NCI-H82 (cell line): ENCODE measurements at places on chromosomes 2 and 18.

- peak; percentile 79 for DNase-seq
Measured at GRCh38 chr2:227390468-227391256, 2.9 kb upstream of the SCYGR1 start.

DNA sequence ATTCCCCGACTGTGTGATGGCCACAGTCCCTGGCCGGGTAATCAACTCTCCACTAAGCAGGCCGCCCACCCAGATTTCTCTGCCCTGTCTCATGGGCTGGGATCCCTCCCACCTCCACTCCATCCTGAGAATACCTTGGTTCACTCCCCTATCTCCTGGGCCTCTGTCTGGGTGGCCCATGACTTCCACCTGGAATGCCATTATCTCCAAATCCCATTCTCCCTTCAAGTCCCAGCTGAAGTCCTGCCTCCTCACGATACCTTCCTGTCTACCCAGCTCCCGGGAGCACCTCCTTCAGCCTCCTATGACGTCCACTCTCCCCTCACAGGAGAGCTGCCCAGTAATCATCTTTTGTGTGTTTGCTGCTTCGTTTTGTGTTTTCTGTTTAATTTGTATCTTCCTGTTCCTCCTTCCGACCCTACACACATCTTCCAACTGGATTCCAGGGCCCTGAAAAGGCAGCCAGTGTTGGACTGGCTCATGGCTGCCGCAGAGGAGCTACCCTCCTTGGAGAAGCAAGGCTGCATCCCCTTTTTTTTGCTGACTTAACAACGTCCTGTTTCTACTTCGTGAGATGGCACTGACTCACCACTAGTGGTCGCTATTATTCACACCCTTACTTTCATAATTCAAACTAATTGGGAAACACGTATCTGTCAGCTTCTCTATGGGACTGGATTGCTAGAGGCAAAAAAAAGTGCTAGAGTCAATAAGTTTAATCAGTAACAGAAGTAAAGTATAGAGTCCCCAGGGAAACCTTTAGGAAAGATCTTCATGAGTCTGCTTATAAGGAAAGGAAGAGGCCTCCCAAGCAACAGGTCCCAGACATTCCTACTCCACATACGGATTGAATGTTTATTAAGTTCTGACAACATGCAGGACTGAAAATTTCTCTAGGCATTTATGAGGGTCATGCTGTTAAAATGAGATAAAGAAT lies 171.9 kb upstream of the GATA6 start:
- DNase-seq, result peak; percentile 65

DNA sequence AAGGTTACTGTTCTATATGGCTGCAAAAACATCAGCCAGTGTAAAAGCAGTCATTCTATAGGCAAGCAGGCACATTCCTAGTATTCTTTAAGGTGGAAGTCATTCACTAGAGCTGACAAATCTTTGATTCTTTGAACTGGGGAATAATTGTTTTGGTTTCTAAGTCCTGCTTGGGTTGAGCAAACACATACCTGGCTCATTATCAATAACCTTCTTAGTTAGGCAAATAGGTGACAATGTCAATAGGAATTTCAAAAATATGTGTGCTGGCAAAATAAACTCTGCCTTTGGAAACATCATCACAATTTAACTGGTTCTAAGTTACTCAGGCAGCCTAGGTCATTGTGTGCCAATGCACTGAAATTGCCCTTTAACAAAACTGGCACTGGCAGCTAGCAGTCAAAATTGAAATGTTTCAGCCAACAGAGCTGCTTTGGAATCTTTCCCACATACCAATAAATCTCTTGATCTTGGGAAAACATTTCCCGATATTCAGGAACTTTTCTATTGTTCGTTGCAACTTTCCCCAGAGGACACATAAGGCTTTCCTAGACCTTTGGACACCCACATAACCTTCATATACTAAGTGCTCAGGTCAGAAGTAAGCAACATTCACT lies 402.0 kb upstream of the MMADHC start:
- no peak for DNase-seq

- peak; percentile 76 for DNase-seq
Measured at GRCh38 chr2:88874063-88874657, 182.7 kb downstream of the RPIA start.

- no peak for DNase-seq
Measured at GRCh38 chr2:236653863-236654262, 84.2 kb downstream of the ACKR3 start.

DNA sequence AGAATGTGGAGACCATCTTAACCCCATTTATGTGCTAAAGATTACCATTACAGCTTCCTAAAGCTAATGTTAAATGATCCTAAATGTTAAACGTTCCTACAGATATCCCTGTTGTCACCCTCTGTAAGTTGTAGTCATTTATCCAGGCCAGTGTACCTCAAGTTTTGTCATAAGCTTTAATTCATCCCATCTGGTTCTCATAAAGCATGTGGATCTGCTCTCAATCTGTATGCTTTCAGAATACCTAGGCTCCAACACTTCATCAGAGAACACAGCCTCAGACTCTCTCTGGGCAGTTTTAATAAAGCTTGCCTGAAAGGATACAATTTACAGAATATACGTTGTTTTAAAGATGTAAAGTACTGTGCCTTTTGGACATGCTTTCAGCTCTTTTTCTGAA lies 4.2 kb upstream of the CCDC178 start:
- DNase-seq, result peak; percentile 56

DNA sequence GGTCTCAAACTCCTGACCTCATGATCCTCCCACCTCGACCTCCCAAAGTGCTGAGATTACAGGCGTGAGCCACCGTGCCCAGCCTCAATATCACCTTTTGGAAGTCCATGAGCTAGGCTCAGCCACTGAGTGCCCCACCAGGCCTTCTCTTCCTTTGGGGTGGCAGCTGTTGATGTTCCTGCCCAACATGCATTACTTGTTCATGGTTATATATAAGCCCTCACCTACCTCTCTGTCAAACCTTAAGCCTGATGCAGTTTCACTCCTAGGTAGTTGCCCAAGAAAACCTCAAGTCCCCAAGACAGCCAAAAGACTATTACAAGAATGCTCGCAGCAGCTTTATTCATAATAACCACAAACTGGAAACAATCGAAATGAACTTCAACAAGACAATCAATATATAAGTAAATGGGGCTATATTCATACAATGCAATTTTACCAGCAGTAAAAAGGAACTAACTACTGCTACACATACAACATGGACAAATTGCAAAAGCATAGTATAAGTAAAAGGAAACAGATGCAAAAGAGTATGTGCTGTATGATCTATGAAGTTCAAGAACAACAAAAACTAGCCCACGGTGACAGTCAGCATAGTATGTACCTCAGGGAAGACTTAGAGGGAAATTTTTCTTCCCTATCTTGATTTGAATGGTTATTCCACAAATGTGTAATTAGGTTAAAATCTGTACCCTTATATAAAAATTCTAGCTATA lies 59.6 kb upstream of the REL start:
- DNase-seq, result no peak

GRCh38 chr2:19854596-19855541 lies 46.9 kb downstream of the TTC32 start:
- no peak for DNase-seq

DNA sequence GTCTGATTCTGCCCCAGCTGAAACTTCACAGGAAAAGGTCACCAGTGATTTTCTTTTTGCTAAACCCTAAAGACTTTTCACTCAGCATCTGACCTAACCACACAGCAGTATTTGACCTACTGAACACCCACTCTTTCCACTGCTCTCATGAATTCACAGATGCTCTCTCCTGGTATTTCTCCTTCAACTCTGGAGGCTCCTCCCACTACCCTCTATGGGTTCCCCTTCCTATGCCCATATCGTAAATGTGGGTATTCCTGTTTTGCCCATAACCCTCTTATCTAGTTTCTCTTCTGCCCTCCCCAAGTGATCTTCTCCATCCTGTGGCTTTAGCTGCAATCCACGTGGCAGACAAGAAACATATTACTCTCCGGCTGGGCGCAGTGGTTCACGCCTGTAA lies 7.6 kb downstream of the PLEKHM3 start:
- no peak for DNase-seq

- no peak for DNase-seq
Measured at GRCh38 chr2:240482141-240482540, 46.7 kb downstream of the GPC1 start.

DNA sequence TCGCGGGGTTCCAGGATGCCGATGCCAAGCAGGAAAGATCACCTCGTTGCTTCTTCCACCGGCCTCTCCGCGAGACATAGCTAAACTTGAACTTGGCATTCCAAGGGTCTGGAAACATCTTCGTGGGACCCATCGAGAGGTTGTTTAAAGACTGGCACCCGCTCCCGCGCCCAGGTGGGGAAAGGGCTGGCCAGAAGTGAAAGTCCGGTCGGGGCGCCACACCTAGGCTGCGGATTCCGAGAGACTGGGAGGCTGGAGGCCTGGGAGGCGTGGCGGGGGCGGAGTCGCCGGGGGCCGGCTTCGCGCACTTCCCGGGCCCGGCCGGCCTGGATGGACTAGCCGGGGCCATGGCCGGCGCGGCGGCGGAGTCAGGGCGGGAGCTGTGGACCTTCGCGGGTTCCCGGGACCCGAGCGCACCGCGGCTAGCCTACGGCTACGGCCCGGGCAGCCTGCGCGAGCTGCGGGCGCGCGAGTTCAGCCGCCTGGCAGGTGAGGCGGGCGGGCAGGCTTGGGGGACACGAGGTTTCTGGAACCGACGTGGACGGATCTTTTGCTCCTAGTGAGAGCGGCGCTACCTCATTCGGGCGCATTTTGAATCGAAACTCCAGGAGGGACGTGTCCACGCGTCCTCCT lies at the start of gene MOCOS:
Gene MOCOS (plus strand): TSS at position 305 of the 633 bp plus-strand sequence. CDS start 43 bp downstream, at position 348.
- peak; percentile 42 for DNase-seq

GRCh38 chr2:231348704-231349373 lies 46.7 kb upstream of the B3GNT7 start:
- DNase-seq, result no peak

DNA sequence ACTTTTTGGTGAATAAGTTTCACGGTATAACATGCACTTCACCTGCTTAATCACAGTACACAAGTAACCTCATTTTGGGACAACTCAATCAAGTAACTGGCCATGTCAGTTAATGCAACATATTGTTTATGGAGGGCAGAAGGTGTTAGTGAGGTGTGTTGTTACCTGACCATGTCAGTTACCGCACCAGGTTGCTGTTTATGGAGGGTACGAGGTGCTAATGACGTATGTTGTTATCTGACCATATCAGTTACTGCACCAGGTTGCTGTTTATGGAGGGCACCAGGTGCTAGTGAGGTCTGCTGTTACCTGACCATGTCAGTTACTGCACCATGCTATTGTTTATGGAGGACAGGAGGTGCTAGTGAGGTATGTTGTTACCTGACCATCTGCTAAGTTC lies 135.1 kb upstream of the TPO start:
- no peak for DNase-seq

DNA sequence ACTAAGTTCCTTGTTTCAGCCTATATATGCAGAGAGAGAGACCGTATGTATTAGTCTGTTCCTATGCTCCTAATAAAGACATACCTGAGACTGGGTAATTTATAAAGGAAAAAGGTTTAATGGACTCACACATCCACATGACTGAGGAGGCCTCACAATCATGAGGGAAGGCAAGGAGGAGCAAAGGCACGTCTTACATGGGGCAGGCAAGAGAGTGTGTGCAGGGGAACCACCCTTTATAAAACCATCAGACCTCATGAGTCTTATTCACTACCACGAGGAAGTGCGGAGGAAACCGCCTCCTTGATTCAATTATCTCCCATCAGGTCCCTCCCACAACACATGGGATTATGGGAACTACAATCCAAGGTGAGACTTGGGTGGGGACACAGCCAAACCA lies 73.8 kb downstream of the TMEM18 start:
- no peak for DNase-seq

- no peak for DNase-seq
Measured at GRCh38 chr2:20567159-20567925, 83.6 kb downstream of the HS1BP3 start.

- no peak for DNase-seq
Measured at GRCh38 chr2:172087207-172087779, 2.0 kb downstream of the DLX1 start.

DNA sequence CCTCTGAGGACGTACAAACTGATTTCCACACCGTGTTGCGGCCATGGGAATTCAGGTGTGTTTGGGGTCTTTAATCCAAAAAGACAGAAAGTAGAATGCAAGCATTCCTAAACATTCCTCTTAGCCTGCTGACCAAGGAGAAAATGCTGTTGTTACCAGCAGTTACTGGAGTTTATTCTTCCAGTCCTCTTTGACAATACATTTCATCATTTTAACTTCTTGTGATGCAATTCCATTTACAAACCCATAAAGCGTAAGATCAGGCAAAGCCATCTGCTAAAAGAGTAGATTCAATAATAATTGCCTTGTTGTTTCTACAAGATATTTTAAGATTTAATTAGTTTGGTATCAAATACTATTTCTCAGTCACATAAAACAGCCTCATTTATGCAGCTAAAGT lies 32.7 kb downstream of the SPIRE1 start:
- no peak for DNase-seq

DNA sequence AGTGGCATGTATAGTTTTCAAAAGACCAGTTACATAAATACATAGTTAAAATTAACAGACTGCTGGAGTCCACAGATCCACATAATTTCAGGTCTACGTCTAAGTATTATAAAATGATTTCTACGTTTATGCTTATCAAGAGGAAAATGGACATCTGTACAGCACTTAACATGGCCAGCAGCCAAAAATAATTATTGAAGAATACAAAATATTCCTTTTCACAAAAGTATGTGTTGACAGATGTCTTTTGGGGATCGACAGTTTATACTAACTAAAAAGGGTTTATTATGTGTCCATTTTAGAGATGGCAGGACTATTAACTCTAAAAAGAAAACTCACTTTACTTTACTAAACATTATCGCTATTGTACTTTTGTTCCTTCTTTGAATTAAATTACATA lies 112.9 kb upstream of the RNU4ATAC start:
- DNase-seq, result no peak

DNA sequence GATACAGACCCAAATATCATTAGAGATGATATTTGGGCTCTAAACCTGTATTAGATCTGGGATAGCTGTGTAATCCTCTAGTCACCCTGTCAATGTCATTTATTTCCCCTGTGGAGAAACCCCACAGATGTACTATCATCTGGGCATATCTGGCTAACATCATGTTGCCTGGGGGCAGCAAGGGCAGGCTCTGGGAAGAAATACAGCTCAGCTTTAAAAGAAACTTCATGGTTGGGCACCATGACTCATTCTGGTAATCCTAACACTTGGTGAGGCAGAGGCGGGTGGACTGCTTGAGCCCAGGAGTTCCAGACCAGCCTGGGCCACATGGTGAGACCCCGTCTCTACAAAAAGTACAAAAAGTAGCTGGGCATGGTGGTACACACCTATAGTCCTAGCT lies 282.5 kb downstream of the SLC8A1 start:
- DNase-seq, result no peak

GRCh38 chr2:136858656-136859055 lies 93.3 kb downstream of the THSD7B start:
- DNase-seq, result peak; percentile 96

DNA sequence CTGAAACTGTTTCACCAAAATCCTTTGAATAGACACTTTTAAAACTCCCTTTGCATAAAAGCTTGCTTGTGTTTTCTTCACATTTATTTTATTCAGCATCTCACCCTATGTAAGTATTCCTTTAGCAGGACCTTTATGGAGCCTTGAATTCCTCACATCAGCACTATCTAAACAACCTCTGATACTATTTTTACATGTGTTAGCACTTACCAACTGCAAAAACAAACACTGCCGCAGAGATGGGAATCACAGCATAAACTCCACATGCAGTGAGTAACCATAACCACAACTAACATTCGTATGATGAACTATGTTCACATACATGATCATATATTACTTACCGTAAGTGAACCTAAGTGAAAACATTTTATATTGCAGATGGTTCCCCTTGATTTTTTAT lies 15.4 kb downstream of the FBXO15 start:
- DNase-seq, result no peak

GRCh38 chr2:68762665-68763064 lies 28.1 kb downstream of the ARHGAP25 start:
- no peak for DNase-seq
